ENCODE measurements at places on chromosomes 12 and 14. TPM values are rescaled to one million over a fixed set of nuclear protein-coding genes. Genes with fewer than 3 reads are reported as not detected.

DNA sequence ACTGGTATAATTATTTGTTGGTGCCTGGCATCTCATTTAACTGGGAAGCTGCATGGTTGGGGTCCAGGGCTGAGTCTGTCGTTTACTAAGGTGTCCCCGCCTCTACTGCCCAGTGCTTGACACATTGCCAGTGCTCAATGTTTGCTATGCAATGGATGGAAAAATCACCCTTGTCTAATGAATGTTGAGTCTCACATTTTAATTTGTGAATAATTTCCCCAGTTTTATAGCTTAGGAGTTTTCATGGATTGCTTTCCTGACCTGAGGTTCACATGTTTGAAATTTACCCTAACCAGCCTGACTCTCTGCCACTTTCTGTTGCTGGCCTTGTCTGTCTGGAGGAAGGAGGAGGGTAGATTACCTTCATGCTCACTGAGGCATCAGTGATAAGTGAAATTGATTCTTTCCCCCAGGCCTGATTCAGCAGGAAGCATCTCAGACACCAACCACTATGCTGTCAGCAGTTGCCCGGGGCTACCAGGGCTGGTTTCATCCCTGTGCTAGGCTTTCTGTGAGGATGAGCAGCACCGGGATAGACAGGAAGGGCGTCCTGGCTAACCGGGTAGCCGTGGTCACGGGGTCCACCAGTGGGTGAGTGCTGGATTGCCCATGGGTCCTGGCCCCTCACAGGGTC is 2.4 kb downstream of the DHRS2 start:
- DNase-seq = no peak

GRCh38 chr12:95763809-95764253 is 26.7 kb downstream of the NTN4 start:
- DNase-seq = peak; percentile 49

STYK1 gene
- 0.18 TPM for polyA plus RNA-seq

GPR162 gene
- 17.2 TPM for polyA plus RNA-seq

DNA sequence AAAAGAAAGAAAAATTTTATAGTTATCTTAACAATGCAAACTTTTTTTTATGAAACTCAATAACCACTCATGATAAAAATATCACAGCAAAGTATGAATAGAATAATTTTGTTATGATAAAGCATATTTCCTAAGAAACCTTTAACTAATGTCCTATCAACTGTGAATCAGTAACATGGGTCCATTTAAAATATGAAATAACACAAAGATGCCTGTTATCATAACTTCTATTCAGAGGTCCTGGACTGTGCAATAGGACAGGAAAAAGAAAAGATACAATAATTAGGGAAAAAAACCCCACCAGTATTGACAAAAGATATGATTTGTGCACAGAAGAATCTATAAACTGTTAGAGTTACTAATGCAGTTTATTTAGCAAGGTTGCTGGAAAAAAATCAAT is 245.4 kb downstream of the FOXN3 start:
- DNase-seq = no peak

- peak; percentile 59 for DNase-seq
Measured at GRCh38 chr12:1592444-1593173, 1.8 kb downstream of the FBXL14 start.

GRCh38 chr12:131774576-131775391 is 53.4 kb upstream of the MMP17 start:
- DNase-seq = no peak

PLEKHH1 gene
- 0.59 TPM for polyA plus RNA-seq

GRCh38 chr14:99507860-99508640 is 26.8 kb downstream of the CCNK start:
- no peak for DNase-seq

DNA sequence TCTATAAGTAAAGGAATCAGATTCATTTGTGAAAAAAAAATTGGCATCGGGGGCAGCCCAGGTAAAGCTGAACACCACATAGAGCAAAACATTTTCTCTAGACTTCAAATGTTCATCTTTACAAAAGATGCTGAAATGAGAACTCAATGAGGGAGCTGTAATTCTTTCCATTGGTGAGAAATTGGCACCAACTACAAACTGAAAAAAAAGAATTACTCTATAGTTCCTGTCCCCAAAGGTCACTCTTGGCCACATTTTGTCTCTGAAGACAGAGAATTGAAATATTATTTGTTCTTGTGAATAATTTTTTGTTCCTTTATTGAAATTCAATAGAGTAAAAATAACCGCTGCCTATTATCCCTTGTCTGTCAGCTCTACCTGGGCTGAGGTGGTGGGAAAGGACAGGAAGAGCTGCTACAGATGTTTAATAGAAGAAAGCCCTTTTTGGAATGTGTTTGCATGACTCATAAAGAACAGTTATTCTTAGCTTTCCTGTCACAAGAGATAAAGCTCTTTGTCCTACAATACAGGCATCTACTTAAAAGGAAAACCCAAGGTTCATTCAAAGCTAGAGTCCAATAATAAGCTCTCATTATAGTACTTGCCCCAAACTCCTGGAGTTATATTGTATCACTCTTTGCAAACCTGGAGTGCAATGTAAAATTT is 380.1 kb upstream of the KITLG start:
- DNase-seq = no peak

All from aorta (tissue), 5 donors.